ELR (cell line): ENCODE measurements at places on chromosomes 5 and 9.

DNA sequence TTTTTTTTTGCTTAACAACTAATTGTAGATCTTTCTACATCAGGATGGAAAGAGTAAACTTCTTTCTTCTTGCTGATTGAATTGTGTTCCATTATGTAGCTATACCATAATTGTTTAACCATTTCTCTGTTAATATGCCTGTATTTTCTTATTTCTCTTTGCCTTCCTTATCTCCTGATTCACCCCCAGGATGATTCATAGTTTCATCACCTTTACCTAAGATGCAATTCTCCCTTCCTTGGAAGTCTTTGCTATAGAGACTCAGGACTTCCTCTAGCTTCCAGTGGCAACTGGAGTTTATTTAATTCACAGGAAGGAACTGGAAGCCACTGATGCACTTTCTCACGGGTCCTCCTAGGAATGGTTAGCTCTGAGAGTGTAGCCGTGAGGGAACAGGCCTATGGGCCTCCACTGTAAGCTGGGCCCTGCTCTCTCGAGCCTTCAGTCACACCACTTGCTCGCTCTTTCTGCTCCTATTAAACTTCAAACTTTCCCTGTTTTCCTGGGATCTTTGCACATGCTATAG, 83.1 kb downstream of the FGF1 start:
- DNase-seq, result peak; percentile 57

GRCh38 chr5:119393201-119393691, 37.4 kb downstream of the TNFAIP8 start:
- no peak for DNase-seq

GRCh38 chr9:72139226-72139625, 10.0 kb upstream of the GDA start:
- DNase-seq, result no peak

DNA sequence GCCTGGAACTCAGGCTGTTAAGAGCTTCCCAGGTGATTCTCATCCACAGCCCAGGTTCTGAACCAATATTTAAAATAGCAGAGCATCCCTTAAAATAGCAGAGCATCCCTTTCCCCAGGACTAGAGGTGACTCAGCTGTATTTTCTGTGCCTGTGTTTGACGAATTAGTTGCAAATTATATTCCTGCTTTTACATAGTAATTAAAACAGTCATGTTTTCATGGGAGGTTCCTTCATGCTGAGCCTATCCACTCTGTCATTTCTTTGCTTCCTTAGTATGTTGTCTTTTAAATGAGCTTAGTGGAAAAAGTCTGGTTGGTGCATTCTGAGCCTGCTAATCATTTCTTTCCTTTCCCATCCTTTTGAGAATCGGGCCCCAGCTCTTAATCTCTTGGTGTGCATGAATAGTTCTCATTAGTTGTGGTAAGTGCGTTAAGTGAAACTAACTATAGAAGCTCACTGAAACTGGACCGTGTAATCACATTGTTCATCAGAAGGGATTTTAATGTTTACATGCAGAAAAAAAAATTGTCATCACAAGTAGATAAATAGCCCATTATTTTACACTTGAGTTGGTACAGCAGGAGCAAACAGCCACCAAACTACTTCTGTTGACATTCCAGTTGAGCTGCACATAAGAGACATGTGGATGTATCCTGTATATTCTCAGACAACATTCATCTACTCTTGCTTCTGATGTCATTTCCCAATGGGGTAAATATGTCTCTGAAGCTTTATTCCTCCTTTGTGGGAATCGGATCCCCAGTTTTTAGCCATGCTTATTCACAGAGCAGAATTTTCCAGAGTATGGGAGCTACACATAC, 596.9 kb upstream of the WWC1 start:
- DNase-seq, result no peak

DNA sequence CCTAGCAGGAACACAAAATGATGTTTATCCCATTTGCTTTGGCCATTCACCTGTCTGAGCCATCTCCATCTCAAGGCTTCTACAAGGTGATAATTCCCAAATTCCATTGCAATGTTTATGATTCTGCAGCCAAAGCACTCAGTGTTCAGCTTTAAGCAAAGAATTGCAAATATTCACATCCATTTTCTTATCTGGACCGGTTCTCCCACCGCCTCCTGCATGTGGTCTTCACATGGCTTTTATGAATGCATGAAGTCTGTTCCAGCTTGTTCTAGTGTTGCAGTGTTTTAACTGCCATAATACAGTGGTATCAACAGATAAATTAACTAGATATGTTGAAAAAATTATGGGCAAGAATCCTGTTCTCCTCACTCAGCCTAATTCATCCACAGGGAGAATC, 443.0 kb upstream of the KLF4 start:
- DNase-seq, result no peak

GRCh38 chr5:107670932-107671741, at the start of gene EFNA5:
TSS of gene EFNA5 (minus strand) at chr5:107670937.
- peak; percentile 65 for DNase-seq

DNA sequence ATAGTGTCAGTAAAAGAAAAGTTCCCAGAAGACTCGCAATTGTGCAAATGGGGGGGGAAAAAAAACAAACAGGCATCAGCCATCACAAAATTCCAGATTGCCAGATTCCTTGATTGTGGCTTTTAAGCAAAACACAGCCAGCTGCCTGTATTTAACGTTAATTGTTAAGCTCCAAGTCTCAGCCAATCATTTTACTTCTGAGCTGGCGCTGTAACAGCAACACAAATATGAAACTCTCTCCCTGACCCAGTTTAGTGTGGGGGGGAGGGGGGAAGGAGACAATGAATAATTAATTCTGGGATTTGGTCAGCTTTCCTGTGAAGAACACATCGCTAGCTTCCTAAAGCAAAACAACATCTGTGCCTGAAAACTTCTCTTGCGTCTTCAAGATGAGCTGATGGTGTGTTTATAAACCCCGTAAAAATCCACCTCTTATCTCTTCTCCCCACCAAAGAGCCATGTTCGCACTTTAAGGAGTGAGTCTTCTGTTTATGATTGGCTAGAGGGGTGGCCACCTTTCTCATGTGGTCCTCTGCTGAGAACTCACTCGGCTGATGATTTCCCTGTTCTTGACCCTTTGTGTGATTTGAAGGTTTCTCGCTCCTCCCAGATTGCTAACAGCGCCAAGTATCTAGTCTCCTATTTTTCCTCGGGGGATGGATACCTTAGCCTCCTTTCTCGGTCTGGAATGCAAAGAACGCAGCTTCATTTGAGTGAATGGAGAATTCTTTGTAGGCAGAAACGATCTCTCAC, 160.2 kb upstream of the DAPK1 start:
- DNase-seq, result no peak

DNA sequence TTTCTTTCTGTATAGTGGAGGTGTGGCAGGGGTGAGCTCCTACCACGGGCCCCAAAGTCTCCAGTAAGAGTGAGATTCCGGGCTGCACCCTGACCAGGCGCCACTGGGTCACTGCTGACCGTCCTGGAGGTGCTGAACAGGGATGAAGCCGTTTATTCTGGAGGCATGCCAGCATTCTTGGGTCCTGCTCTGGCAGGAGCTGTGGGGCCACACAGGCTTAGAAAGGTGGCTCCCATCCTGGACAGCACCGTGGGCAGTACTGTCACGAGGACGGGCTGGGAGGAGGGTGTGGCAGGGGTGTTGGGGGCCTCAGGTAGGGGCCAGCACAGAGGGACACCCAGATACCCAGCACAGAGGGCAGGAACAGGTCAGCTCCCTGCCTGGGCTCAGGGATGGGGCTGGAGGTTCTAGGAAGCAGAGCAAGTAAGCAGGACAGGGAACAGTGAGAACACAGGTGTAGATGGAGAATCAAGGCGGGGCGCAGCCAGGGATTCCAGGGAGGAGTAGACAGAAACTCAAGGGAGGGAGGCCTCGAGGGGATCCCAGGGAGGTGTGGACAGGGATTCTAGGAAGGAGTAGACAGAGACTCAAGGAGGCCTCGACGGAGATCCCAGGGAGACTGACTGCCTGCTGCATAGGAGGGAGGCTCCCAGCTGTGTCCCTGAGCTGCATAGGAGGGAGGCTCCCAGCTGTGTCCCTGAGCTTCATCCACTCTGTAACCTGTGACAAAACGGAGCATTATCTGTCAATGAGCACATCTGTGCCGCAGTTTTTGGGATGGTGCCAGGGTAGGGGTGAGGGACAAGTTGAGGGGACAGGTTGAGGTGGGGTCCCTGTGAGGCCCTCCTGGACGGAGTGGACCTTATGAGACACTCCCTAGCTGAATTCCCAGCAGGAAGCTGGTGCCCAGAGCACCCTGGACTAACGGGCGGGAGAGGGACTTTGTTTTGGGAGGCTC, 1.1 kb upstream of the PLEKHG4B start:
- peak; percentile 30 for DNase-seq

GRCh38 chr5:32285510-32286138, 27.1 kb downstream of the MTMR12 start:
- DNase-seq, result no peak

DNA sequence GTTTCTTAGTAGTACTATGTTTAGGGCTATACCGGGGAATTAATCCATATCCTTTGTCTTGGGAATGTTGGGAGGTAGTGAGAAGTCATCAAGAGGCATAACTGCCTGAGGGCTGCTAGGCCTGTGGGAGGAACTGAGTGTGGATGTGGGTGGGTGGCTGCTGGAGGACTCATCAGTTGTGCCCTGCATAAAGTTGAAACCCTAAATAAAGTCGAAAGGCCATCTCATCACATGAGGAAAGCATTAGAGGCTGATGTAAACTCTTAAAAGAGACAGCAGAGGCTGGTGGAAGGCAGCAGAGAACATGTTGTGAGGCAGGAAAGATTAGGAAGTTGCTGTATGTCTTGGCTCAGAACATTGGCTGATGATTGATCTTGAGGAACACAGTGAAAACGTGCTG, 143.8 kb downstream of the MAST4 start:
- DNase-seq, result no peak

GRCh38 chr5:117863586-117864296, 1124.6 kb downstream of the DTWD2 start:
- no peak for DNase-seq

- peak; percentile 51 for DNase-seq
Measured at GRCh38 chr5:57592236-57592635, 109.6 kb upstream of the ACTBL2 start.
